ENCODE measurements at places on chromosomes 2 and 18.

GRCh38 chr2:161042990-161043625, 117.1 kb upstream of the TANK start:
- no peak for DNase-seq

- DNase-seq = no peak
Measured at GRCh38 chr18:44035554-44035953, 645.1 kb upstream of the SETBP1 start.

- no peak for DNase-seq
Measured at GRCh38 chr2:199191461-199191860, 266.3 kb downstream of the SATB2 start.

DNA sequence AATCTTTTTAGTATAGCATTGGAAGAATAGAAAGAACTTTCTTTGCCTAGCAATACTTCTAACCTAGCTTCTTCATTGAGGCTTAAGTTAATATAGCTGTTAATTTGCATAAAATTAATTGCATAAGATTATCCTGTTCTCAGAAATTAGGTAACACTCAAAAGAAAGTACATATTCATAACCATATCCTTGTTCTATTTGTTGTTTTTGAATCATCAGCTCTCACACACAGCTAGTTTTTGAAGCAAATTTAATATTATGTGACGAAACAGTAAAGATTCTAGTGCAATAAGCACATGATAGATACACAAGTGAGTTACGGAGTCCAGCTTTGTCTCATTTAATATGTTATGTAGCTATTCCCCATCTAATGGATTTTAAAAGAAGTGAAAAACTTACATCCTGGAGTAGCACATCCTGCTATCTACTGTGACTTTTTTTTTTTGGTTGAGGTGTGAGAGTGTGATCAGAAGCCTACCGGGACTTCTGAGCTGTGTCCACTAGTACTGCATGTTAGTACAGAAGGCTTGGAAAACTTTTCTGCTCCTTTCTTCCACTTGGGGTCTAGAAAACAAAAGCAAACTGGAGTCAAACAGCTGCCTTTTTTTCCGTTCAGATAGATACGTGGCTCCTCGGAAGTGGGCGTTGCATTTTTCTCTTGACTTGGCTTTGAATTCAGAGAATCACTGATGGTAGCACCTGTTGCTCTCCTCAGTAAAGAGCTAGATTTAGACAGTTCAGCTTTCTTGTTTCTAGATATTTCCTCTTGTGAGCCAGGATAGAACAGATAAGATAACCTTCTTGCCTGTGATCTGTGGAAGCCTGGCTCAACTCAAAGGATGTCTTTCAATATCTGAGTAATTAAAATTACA, 27.2 kb downstream of the KDM3A start:
- DNase-seq = no peak

GRCh38 chr2:106816974-106817373, 69.0 kb downstream of the ST6GAL2 start:
- DNase-seq = no peak

- DNase-seq = no peak
Measured at GRCh38 chr18:36798738-36799473, 29.9 kb downstream of the TPGS2 start.

- no peak for DNase-seq
Measured at GRCh38 chr2:82478641-82479040, 1980.4 kb downstream of the SUCLG1 start.

DNA sequence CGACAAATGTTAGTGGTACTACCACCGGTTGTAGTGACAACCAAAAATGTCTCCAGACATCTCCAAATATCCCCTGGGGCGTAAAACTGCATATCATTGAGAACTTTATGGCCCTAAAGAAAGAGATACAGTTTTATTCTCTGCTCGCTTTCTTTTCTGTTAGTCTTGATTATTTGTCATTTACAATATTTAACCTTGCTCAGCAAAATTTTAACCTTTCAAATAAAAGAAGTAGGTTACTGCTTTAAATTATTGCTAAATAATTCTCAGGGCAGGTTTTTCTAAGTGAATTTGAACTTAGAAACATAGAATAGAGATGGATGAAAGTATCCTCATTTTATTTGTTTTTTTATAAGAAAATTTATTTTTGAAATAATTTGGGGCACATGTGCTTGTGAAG, 67.9 kb downstream of the BMPR2 start:
- no peak for DNase-seq

GRCh38 chr2:76157531-76157930, 446.8 kb upstream of the GCFC2 start:
- DNase-seq = no peak

- DNase-seq = no peak
Measured at GRCh38 chr2:6626401-6627012, 239.2 kb downstream of the CMPK2 start.

Measured in stimulated activated CD8-positive, alpha-beta memory T cell treated with anti-CD3 and anti-CD28 coated beads, Interleukin-7, amount 100 ng/mL, for 1 hour (primary cell).